Smooth muscle cell of the brain vasculature (primary cell): ENCODE measurements at places on chromosomes 13 and 19.

DNA sequence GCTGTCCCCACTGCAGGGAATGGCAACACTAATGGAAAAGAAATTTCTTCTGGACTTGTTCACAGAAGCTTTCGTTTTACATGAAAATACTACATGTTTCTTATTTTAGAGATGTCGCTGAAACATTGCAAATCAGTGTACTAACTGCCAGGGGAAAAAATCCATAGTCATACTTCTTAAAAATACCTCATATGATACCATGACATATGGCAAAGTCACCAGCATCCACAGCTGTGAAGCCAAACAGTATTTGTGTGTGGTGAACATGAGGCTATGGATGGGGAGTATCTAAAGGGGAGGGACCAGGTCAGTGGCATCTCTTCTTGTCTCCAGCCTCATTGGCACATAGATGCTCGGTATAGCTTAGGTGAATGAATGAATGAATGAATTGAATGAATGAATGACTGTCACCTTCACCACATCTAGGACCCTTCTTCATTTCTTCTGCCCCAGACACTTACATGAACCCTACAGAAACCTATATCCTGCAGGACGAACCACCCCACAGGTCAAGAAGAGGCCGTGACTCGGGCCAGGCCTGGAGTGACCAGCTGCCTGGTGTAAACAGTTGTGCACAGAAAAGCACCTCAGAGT, 14.6 kb upstream of the CD33 start:
- DNase-seq: no peak

- DNase-seq: no peak
These were observed 42.3 kb downstream of the ZNF611 start for GRCh38 chr19:52692431-52693008.

- DNase-seq: no peak
These were observed 21.5 kb downstream of the OLFM4 start for GRCh38 chr13:53050151-53050550.

DNA sequence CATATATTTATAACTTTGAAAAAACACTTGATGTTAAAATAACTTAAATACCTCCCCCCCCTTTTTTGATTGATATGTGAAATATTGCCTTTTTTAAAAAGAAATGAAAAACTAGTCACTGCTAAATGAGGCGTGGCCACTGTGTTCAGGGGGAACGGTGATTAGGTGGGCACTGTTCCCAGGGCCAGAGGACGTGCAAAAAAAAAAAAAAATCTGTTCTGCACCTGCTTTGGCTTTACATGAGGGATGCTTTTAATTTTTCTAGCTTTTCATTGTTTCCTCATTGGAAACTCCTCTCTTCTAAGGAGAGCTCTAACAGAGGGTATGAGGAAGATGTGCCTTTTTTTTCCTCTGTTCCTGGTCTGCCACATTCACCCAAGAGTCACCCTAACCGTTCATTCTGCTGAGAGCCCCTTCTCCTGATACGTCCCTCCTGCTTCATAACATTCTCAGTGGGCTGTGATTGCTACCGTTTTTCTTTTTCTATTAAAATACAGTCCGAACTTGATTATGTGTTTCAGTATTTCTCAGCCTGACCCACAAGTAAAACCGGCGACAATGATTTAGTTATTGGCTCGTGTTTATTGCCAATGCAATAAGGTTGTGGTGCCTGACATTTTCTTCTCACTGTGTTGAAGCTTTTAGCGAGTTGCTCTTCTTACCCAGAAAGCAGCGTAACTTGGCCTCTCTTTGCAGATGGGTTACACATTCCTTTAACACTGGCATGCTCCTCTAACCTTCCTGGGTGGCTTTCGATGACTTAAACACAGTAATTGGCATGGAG, 64.8 kb upstream of the ZNF536 start:
- DNase-seq: no peak

- no peak for DNase-seq
These were observed 2.5 kb downstream of the GRTP1 start for GRCh38 chr13:113361406-113361805.

DNA sequence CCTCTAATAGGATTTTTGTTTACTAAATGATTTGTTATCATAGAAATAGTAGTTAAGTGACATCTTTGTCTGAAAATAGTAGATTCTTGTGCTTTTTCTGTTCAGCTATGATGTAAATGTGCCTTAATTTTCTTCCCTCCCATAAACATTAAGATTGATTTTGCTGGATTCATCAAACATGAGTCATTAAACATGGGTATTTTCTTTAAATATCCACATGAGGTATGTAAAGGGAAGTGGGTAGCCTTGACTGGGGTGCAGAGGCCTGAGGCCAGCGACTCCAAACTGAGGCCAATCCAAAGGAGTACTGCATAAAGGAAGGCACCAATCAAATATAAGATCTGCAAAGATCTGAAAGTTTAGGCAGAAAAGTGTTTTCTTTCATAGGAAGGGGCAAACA, 3.7 kb downstream of the ZNF136 start:
- DNase-seq: no peak

DNA sequence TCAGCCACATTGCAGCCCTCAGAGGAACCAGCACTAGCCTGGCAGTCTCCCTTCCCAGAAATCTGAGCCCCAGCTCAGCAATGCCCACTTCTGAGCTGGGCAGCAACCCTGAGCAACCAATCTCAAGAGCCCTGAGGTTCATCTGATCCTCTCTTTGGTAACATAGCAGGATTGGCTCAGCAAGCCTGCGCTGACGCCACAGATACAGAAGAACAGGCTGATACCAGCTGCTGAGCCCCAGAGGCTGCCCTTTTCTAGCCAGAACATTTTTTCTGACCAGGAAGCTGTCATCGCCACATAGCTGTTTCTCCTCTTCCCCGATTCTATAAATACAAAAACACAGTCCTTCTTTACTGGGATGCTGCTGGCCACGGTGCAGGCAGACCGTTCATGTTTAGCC, 59.8 kb downstream of the TRPM4 start:
- no peak for DNase-seq

- DNase-seq: no peak
These were observed 162.5 kb downstream of the OLFM4 start for GRCh38 chr13:53191091-53191490.

DNA sequence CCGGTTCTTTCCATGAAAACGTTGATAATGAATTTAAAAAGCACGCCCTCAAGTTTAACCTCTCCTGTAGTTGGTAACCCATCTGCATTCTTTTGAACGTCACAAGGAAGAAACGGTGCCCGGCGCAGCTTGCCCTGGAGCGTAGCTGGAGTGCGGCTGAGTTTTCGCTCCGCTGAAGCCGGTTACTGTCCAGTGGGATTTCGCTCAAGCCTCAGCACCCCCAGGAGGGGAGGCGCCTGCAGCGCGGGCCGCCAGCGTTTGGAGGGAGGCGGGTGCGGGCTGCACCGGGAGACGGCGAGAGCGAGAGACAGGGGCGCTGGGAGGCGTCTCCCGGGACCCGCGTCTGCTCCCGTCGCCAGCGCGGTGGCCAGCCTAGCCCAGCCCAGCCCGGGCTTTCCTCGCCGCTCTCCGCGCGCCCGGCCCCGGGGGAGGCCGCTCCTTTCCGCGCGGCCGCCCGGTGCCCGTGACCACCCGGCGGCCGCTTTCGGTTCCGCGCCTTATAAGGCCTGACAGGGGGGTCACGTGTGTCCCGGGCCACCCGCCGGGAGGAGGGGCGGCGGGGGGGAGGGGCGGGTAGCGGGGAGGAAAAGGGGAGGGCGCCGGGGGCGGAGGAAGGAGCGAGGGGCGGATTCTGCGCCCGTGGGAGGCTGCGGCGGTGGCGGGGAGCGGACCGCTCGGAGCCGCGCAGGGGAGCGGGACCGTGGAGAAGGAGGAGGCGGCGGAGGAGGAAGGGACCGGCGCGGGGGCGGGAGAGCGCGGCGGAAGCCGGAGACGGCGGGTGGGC, 8.3 kb upstream of the DGKH start:
- no peak for DNase-seq

DNA sequence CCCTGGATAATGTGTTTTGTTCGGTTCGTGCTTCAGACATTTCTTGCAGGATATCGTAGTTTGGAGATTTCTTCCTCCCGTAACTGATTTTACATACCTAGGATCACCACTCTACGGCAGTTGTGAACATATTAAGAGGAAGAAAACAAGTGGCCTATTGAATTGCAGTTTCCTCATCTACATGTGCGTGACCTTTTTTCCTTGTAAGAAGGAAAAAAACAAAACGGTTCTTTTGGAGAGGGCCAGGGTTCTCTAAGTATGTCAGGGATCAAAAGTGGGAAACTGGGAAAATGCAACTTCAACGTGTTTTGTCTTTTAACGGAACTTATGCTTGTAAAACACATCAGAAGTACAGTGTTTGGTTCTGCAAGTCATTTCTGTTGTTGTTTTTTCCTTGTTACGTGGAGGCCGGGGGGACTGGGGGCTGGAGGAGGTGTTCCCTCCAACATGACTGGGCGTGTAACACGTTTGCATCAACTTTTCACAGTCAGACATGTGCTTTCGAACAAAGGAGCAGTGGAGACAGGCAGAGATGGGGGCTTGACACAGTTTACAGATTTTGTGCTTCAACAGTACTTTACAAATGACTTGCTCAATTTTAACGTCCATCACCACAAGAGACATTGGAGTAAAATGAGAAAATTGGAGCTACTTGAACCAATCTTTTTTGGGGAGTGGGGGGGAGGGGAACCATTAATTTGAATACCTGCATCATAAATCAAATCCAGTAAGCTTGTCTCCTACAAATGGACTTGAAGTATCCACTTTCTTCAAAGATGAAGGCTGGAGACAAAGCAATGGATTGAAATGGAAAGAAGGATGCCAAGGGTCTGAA, 3.8 kb downstream of the ZC3H4 start:
- no peak for DNase-seq

GRCh38 chr13:107459430-107459829, 755.9 kb downstream of the LIG4 start:
- DNase-seq: no peak

DNA sequence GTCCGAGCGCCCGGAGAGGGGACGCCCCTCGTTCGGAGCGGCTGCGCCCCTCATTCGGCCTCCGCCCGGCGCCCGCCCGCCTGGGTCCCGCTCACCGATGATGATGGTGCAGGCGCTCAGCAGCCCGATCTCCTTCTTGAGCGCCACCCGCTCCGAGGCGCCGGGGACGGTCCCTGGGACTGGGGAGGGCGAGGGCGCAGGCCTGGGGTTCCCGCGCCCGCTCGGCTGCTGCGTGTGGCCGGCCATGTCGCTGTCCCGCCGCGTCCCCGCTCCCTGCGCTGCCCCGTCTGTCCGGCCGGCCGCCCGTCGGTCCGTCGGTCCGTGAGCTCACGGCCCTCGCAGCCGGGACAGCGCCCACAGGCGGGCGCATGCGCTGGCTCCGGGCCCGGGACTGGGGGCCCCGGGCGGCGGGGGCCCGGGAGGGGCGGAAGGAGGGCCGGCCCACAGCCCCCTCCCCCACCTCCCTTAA, at the start of gene SLC7A10:
Gene SLC7A10 (minus strand): TSS at position 393 of the 469 bp plus-strand sequence. CDS start 147 bp downstream, at position 246.
- DNase-seq: no peak

DNA sequence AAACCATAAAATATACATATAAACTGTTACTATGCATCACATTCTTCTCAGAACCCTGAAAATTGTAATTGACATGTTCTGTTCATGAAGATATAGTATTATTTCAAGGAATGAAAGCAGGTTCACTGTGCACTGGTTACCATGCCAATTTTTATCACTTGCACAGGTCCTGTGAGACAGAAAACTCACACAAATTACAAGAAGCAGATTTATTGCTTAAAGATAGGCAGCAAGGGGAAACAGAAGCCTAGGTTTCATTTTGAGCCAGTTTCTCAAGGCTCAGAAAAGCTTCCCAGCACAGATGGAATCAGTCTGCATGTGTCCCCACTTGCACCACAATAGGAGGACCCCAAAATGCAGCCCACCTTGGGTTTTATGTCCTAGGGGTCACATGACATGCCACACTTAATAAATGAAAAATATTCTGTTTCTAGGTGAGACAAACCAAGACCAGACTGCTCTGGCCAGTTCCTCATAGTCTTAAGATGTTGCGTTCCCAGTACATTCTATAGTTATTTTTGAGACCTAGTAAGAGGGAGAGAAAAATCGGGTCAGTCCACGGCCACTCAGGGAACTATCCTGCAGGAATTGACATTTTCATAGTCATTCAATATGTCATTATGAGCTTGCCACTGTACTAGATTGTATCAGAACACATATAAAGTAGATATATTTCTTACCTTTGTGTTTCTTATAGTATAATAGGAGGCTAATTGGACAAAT, 459.1 kb upstream of the ATXN8OS start:
- DNase-seq: no peak

- DNase-seq: no peak
These were observed 32.7 kb downstream of the TIMM13 start for GRCh38 chr19:2394442-2395292.

DNA sequence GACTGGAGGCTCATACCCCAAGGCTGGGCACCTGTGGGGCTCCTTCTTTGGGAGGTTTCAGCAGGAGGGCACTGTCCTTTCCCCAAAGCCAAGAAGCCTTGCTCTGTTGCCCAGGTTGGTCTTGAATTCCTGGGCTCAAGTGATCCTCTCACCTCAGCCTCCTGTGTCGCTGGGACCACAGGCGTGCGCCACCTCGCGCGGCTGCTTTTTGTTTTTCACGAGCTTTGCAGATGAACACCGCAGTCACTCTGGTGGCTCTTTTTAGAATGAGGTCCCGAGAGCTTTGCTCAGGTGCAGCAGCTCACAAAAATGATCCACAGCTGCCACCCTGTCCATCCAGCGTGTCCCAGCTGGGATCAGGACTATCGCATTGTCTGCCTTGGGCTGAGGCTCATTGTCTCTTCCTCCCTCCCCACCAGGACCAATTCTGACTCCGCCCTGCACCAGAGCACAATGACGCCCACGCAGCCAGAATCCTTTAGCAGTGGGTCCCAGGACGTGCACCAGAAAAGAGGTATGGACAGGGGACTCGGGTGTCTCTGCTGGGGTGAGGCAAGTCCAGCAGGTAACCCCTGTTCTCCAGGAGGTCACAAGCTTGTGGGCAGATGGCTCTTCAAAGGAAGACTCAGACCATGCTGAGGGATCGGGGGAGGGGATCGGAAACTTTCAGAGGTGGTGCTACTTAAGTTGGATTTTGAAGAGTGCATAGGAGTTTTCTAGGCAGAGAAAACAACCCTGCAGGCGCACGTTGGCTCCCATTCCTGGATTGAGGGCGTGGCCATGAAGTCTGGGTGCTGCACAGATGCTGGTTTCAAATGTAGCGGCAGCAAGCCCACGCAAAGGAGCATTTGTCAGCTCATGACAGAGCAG, 41.5 kb downstream of the COMP start:
- no peak for DNase-seq

DNA sequence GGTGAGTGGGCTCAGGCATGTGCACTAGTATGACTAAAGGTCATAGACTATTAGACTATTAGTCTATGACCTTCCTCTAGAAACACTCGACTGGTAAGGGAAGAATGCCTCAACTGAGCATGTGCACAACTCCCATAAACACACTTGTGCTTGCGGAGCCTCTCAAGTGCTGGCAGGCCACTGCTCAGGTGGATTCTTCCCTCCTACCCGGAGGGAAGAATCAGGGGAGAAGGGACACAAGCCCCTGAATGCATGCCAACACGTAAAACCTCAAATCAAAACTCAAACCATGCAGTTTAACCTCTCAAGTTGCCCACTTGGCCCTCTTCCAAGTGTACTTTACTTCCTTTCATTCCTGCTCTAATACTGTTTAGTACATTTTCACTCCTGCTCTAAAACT, 287.6 kb upstream of the SGCG start:
- DNase-seq: no peak
